Activated B cell treated with CpG ODN at 0.5 μM for 24 hours (primary cell): ENCODE measurements at places on chromosomes 2 and 18. TPM values are rescaled to one million over a fixed set of nuclear protein-coding genes. Genes with fewer than 3 reads are reported as not detected.

DNA sequence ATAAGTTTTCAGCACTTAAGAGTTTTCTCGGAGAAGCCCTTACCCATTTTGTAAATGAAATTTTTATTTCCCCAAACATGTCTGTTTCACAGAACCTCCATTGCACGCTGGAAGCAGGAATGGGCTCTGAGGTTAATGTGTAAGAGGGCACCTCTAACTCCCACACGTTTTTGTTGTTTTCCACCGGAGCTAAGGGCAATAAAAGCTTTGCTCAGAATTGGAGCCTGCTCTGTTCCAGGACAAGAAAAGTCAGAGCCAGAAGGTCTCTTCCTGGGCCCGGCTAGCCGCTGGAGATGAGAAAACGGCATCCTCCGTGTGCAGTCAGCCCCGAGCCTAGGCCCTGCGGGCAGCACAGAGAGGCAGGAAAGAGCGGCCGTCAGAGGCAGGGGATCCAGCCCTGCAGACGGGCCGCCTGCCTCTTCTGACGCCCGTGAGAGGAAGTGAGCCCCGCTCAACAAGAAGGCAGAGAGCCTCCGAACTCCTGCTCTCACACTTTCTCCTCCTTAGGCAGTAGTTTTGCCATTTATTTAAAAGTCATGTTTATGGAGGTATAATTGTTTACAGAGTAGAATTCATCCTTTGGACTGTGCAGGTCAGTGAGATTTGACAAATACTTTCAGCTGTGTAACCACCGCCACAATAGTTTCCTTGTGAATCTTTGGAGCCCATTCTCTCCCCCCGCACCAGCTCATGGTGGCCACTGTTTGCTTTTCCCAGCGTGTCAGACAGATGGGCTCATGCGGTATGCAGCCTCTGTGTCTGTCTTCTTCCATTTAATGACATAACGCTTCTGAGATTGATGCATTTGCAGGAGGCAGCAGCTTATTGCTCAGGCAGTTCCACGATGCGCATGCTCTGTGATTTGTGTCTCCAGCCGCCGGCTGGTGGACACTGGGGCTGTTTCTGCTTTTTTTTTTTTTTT is 117.3 kb downstream of the GALR1 start:
- no peak for DNase-seq

GRCh38 chr2:205566606-205567168 is 115.6 kb upstream of the NRP2 start:
- DNase-seq: no peak

DNA sequence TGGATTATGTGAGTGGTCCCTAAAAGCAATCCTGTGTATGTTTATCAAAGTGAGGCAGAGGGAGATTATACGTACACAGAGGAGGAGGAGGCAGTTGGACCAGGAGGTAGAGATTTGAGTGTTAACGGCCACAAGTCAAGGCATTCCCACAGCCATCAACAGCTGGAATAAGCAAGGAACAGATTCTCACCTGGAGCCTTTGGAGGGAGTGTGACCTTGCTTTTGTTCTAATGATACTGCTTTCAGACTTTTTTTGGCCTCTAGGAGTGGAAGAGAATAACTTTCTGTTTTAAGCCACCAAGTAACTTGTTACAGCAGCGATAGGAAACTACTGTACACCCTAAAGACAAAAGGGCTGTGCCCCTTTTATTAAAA is 18.1 kb downstream of the LCLAT1 start:
- no peak for DNase-seq

- peak; percentile 13 for DNase-seq
Observed at GRCh38 chr18:48797841-48798255, 152.9 kb downstream of the SMAD7 start.

DNA sequence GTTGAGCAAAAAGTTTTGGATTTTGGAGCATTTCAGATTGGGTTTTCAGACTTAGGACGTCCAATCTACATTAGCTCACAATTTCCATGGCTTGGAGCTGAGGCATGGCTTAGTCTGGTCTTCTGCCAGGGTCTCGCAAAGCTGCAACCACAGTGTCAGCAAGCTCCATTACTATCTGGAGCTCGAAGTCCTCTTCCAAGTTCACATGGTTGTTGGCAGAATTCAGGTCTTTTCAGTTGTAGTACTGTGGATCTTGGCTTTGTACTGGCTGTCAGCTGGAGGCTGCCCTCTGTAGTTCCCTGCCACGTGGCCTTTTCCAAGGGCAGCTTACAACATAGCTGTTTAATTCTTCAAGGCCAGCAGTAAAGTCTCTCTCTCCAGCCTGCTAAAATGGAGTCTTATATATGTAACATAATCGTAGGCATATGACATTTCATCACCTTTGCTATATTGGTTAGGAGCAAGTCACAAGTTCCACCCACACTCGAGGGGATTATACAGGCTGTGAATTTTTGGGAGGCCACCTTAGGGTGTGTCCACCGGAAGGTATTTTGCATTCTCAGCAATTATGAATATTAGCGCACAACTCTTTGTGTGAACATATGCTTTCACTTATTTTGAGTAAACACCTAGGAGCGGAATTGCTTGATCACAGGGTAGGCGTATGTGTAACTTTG is 41.5 kb upstream of the EPC2 start:
- no peak for DNase-seq

DNA sequence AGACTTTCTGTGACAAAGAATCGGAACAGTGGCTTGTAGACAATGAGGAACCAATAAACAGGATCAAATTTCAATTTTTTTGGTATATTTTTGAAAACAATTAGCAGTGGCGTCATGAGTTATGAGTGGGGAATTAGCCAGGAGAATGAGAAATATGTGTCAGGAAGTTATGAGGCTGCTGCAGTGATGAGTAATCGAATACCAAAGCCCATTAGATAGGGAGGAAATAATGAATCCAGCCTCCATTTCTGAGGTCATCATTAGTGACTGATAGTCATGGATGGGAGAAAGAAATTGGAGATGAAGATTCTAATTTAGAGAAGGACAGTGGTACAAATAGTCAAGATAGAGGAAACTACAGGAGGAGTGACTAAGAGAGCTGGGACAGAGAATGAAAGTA is 673.1 kb upstream of the VRK2 start:
- DNase-seq: no peak

DNA sequence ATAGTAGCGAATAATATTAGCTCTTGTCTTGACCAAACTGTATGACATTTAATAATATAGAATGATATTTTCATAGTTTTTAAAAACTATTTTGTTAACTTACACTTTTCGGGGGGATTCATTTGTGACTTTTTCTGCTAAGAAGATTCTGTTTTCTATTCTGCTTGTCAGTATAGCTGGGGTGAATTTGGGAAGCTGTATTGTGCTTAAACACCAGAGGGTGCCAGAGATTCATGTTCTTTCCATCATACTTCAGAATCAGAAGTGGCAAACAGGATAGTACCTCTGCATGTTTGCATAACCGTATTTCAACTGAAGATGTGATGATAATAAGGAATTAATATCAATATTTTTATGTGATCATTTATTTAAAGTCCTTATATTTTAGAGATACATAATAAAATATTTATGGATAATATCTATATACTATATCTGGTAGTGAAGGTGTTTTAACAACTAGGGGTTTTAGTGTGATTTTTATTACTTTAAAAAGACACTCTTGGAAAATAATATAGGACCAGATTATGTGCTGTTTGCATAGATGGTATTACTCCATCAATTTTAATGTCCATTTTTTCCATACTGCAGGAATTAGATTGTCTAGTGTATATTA is 81.0 kb downstream of the TAF4B start:
- DNase-seq: no peak

GRCh38 chr2:141063406-141063805 is 1067.4 kb downstream of the LRP1B start:
- no peak for DNase-seq

GRCh38 chr2:178114462-178114861 is 2.2 kb downstream of the RBM45 start:
- no peak for DNase-seq

DNA sequence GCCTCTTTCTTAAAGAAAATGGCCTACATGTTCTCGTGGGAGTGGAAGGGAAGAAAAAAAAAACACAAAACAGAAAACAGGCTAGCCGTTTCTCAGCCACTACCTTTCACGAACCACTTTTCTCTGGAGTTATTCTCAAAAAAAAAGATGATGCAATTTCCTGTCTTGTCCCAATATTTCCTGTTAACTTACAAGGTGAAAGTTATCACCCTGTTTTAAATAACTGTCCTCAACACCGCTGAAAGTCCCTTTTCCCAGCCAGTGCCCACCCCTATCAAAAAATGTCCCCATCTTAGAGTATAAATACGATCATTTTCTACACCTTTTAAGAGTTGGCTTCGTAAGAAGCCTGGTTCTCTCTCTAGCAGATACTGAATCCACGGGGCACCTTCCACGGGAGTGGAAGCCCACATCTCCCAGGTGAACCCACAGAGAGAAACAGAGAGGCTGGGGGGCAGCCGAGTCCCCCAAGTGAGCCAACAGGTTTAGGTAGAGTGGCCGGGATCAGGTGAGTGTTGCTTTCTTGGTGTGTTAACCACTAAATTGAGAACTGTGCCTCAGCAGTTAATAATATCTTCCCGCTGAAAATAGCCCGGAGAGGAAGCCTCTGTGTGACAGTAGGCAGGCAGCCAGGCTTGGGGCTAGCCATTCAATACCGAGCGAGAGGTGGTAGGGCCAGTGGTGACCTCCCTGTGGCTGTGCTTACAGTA is 15.9 kb downstream of the SMAD7 start:
- no peak for DNase-seq

- no peak for DNase-seq
Observed at GRCh38 chr18:32349728-32350395, 120.8 kb downstream of the GAREM1 start.

- DNase-seq: no peak
Observed at GRCh38 chr2:216159646-216160045, 50.5 kb downstream of the XRCC5 start.

- no peak for DNase-seq
Observed at GRCh38 chr18:60809937-60810336, 437.4 kb upstream of the MC4R start.

DNA sequence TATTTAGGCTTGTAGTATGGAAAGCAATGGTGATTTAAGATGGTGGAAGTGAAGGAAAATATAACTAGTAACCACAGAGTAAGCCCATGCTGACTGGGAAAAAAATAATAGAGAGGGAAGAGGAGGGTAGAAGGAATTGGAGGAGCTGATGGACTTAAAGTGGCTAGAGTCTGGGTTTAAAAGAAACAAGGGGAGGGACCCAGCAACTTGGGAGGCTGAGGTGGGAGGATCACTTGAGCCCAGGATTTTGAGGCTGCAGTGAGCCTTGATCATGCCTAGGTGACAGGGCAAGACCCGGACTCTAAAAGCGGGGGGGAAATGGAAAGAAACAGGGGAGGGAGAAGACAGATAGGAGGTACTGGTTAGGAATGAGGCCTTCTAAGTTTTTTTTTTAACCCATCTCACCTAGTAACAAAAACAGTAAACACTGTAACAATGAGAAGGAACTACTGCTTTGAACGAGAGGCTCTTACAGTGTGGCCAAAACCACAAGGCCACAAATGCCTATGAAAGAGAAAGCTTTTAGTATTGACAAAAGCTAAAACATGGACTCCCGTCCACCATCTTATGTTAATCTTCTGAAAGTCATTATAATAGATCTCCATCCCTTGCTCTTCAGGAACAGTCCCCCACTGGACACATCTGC is 26.6 kb downstream of the METTL8 start:
- no peak for DNase-seq

DNA sequence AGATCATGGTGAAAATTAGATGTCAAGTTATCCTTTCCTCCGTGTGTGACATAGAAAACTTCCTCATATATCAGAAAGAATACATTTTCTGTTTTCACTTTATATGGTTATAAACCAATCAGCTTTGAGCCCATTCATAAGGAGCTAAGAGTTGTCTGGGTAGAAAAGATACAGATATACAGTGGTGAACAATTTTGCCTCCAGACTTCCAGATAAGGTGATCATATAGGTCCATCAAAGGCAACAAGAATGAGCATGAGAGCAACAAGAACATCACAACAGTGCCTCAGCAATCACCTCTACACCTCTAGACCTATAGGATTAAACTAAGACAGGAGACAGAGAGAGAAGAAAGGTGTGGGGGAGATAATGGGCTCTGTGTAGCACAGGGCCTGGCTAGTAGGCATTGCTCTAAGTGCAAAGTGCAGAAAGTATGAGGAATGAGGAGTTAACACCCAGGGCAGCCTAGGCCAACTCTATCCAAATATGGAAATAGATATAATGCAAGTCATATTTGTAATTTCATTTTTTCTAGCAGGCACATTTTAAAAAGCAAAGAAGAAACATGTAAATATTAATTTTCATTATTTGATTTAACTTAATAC is 8.3 kb downstream of the TNP1 start:
- DNase-seq: no peak

DNA sequence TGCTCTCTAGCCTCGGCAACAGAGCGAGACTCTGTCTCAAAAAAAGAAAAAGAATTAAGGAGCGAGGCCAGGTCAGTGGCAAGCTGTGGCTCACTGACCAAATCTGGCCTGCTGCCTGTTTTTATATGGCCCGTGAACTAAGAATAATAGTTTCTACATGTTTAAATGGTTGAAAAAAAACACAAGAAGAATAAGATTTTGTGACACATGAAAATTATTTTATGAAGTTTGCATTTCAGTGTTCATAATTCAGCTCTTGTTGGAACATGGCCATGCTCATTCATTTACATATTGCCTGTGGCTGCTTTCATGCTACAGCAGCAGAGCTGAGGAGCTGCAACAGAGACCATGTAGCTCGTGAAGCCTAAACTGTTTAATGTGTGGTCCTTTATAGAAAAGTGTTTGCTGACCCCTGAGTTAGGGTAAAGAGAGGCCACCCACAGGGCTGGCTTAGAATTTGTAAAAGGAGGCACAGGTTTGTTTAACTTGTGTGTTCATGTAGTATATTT is 59.5 kb downstream of the MFSD6 start:
- DNase-seq: no peak

DNA sequence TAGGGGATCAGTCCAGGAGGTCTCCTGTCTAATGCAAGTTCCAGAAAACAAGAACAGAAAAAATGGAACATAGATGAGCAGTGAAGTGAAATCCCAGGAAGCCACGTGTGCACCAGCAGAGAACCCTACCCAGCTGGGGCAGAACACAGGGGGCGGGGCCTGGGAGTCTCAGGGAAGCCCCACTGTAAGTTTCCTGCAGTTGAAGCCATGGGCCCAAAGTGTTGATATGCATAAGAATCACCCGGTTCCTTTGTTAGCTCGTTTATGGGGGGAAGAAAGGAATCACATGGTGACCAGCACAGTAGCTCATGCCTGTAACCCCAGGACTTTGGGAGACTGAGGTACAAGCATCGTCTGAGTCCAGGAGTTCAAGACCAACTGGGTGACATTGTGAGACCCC is 131.3 kb downstream of the INO80D start:
- no peak for DNase-seq

- no peak for DNase-seq
Observed at GRCh38 chr18:76757335-76757734, 65.0 kb upstream of the ZNF236 start.

Gene DLX1
- total RNA-seq: not detected in 2 replicates

Gene TRIM54
- total RNA-seq: not detected in 2 replicates

Gene IMPA2
- total RNA-seq: 5.8 and 7.5 TPM in 2 replicates

Gene SKOR2
- not detected in 2 replicates for total RNA-seq

Gene IL18R1
- 1.7 and 2.2 TPM in 2 replicates for total RNA-seq

Gene COBLL1
- total RNA-seq: 182 and 222 TPM in 2 replicates

Gene ERBB4
- not detected in 2 replicates for total RNA-seq

Gene ZAP70
- total RNA-seq: 2.8 and 4.8 TPM in 2 replicates

Gene RMDN2
- 7.0 TPM in 2 replicates for total RNA-seq

Gene PTPRN
- not detected in 2 replicates for total RNA-seq

Gene ATP6V1B1
- total RNA-seq: not detected in 2 replicates

Gene ELOA2
- not detected in 2 replicates for total RNA-seq
